ENCODE measurements at places on chromosomes 7 and 10. TPM values are rescaled to one million over a fixed set of nuclear protein-coding genes. Genes with fewer than 3 reads are reported as not detected.

DNA sequence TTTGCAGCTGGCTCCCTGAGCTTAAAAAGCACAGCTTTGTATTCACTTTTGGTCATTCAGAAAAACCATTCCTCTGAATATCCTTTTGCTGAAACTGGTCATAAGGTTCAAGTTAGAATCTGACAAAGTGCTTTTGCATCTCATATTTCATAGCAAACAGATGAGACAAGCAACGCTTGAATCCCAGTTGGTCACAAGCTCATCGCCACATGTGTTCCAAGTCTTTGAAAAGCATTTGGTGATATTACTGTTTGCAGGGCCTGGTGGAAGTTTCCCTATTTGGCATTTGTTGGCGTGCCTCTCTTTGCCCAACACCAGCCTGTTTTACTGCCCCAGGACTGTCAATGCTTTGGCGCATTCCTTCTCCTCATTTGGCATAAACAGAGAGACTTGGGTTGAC, 10.3 kb downstream of the TACC2 start:
- DNase-seq = no peak

KIF11 gene
- total RNA-seq = 1.6 TPM

GRCh38 chr10:7092603-7093002, 318.2 kb downstream of the SFMBT2 start:
- DNase-seq = no peak

DNA sequence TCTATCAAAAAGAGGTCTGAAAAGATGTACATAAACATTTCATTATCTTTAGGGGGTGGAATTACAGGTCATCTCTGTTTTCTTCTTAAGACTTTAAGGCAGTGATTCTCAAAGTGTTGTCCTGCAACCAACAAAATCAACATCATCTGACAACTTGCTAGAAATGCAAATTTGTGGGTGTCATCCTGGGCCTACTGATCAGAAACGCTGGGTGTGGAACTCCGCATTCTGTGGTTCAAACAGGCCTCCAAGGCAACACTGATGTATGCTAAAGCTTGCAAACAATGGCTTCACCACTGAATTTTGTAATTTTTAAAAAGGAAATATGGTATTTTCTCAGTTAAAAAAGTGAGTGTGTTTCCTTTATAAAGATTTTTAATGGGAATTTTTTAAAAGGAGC, 402.0 kb upstream of the LRRN3 start:
- no peak for DNase-seq

EPO gene
- not detected for total RNA-seq

SCRN1 gene
- total RNA-seq = 36.4 TPM

GRCh38 chr10:4671451-4672145, 154.4 kb upstream of the AKR1E2 start:
- no peak for DNase-seq

DNA sequence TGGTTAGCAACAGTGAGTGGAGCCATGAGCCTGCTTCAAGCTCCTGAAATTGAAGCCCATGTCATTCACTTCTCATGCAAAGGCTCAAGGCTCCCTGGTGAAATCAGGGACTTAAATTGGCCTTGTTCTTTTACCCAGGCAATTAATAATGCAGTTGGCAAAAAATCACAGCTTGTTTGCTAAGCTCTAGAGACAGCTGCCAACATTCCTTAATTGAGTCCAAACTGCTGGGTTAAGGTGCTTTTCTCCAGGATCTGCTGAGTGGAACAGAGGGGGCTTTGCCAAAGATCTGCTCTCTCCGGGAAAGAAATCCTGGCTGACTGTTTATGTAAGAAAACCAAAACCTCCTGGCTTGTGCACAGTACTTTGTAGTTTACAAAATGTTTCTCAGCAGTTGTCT, 257.6 kb upstream of the GHITM start:
- DNase-seq = no peak

DNA sequence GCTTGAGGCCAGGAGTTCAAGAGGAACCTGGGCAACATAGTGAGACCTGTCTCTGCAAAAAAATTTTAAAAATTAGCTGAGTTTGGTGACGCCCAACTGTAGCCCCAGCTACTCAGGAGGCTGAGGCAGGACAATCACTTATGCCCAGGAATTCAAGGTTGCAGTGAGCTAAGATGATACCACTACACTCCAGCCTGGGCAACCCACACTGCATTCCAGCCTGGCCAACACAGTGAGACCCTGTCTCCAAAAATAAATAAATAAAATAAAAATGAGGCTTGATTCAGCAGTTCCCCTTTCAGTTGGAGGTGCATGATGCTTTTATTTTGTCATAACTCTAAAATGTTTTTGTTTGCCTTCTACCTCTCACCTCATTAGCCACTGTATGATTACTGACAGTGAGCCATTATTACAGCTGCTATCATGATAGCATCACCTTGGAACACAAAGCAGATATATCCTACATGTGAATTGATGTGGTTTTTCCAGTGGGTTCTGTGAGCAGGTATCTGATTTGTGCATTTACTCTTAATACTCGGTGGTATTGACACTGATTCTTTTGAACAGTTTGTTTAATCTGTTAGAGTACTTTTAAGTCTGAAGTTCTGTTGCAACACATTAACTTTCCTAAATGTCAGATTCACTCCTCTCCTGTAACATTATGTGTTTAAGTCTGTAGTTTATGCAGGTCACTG, 49.1 kb downstream of the ARID5B start:
- no peak for DNase-seq

- DNase-seq = no peak
Observed at GRCh38 chr10:63603709-63604445, 82.7 kb downstream of the REEP3 start.
